ENCODE measurements at places on chromosomes 13 and 19.

GRCh38 chr13:28355046-28355821, 139.7 kb downstream of the FLT1 start:
- DNase-seq: no peak

- DNase-seq: no peak
Observed at GRCh38 chr13:89755729-89756492, 1591.6 kb upstream of the MIR17HG start.

DNA sequence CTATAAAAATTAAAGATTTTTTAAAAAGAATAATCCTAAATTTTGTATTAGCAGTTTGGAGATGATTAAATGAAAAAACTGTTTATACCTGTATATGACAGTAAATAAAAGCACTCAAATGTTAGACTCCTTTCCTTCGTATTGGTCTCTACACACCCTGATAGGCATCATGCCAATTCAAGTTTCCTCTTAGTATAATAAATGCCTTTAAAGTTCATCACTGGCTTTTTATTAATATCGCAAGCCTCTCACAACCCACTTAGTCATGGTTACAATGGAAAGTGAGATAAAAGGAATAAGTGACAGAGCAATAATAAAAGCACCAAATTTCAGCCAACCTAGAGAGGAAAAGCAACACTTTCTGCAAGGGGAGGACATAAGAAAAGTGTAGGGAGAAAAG, 102.2 kb downstream of the PIBF1 start:
- DNase-seq: no peak

DNA sequence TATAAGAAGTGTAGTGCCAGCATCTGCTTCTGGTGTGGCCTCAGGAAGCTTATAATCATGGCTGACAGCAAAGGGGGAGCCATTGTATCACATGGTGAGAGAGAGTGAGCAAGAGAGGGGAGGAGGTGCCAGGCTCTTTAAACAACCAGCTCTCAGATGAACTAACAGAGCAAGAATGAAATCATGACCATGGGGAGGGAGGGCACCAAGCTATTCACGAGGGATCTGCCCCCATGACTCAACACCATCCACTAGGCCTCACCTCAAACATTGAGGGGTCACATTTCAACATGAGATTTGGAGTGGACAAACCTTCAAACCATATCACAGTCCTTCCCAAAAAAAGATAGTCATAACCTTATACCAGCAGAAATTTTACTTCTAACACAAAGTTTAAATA, 174.0 kb downstream of the GPC5 start:
- no peak for DNase-seq

- DNase-seq: no peak
Observed at GRCh38 chr19:29532097-29532496, 6.3 kb downstream of the VSTM2B start.

DNA sequence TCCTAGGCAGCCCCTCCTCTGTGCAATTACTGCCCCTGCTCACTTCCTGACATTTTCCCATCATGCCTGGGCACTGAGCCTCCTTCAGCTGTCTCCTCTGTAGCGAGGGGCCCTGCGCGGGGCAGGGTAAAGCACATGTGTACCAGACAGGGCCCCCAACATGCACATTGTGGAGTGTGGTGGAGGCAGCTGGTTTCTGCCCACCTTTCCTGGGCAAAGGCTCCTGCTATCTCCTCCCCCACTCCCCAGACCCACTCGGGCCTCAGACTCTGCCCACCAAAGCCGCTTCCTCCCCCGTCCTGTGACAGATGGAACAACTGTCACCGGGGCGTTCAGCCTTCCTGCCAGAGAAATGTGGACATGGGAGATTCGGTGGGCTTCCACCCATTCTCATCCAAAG, 2.9 kb upstream of the KPTN start:
- DNase-seq: no peak

DNA sequence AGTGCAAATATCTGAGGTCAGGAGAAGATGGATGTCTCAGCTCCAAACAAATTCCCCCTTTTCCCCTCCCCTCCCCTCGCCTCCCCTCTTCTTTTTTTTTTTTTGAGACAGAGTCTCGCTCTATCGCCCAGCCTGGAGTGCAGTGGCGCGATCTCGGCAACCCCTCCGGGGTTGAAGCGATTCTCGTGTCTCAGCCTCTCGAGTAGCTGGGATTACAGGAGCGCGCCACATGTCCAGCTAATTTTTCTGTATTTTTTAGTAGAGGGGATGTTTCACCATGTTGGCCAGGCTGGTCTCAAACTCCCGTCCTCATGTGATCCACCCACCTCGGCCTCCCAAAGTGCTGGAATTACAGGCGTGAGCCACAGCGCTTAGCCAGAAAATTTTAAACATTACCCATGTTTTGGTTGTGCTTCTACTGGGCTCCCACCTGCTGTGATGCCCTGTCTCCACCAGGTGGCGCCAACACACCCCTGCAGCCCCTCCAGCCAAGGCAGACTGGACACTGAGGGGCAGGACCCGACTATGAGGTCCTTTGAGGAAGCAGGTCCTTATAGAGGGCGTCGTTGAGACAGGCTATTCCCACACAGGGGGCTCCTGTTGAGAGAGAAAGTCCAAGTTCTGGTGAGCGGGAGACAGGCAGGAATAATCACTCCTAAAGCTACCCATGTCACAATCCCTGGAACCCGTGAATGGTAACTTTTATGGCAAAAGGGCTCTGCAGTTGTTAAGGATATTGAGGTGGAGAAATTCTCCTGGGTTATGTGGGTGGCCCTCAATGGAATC, 6.3 kb downstream of the ERICH4 start:
- peak; percentile 50 for DNase-seq

DNA sequence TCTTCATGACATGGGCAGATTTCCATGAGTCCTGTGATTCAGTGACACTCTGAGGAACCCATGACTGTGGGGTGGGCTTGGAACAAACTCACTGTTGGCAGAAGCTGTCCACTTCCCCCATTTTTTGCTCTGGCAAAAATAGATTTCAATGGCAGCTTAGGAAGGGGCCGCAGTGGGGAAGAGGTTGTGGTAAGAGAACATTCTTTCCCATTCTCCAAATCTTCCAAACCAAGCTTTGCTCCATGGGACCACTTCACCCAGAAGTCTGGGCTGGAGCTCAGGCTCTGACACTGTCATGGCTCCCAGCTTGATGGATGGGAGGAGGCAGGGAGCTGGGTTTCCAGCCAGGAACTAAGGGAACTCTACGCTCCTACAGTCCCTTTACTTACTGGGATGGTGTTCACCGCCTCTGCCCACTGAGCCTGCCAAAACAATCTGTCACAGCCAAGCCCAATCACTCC, 24.9 kb upstream of the MEDAG start:
- no peak for DNase-seq

- DNase-seq: no peak
Observed at GRCh38 chr19:51450730-51451307, 7.4 kb downstream of the SIGLEC8 start.

DNA sequence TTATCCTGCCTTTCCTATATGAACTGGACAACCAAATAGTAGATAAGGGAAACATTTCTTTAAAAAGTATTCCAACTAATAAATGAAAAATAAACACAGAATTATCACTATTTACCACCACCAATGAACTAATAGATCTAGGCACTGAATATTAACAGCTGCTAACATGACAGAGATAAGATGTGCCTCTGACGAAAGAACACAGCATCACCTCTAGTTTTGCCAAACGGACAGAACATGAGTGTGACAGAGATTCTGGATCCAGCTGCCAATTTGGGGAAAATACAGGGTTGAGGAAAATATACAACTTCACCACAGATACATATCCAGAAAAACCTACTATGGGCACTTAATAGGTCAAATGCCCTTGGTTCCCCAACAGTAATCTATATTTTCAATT, 18.0 kb downstream of the VPS36 start:
- no peak for DNase-seq

DNA sequence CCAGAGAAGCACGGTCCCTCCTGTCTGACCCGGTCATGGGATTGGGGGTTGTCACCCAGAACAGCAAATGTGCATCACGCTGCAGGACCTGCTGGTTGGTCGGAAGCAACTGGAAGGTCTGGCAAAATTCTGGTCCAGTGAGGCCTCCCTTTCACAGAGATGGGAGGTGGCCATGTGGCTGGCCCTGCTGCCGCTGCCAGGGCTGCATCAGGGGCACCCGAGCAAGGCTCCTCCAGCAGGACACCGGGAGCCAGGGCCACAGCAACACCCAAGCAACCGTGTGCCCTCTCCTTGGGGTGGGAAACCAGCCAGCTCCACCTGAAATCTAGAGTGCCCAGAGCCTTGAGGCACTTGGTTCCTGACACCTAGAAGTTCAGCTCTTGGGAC, 11.5 kb upstream of the GAS6 start:
- no peak for DNase-seq

DNA sequence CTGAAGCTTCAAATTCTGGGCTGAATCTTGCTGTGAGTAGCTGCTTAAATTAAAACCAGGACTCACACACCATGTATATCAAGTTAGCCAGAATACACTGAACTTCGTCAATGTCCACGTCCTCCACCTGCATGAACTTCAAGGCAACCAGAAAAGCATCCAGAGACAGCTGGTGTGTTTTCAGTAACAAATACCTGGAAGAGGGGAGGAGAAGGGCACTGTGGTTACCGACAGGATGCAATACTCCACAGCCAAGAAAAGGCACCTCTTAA, 20.4 kb downstream of the PROZ start:
- DNase-seq: no peak

GRCh38 chr13:22168437-22169190, 497.7 kb downstream of the FGF9 start:
- DNase-seq: no peak

GRCh38 chr13:106173346-106173745, 362.1 kb downstream of the EFNB2 start:
- DNase-seq: no peak

- DNase-seq: no peak
Observed at GRCh38 chr13:34155931-34156607, 338.1 kb downstream of the RFC3 start.

DNA sequence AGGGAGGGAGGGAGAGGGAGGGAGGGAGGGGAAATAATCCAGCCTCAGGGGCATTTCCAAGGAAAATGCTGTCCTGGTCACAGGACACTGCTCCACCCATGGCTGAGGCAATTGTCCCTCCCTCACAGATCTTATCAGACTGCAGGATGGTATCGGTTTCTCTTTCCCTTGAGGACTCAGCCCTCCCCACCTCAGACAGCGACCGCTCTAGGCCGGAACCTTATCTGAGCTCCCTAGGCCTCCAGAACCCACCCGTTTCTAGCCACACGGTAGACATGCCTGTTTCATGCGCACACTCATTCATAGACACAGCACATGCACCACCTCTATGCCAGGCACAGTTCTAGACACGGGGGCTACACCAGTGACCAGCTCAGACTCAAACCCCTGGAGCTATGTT, 10.0 kb upstream of the IZUMO2 start:
- no peak for DNase-seq

DNA sequence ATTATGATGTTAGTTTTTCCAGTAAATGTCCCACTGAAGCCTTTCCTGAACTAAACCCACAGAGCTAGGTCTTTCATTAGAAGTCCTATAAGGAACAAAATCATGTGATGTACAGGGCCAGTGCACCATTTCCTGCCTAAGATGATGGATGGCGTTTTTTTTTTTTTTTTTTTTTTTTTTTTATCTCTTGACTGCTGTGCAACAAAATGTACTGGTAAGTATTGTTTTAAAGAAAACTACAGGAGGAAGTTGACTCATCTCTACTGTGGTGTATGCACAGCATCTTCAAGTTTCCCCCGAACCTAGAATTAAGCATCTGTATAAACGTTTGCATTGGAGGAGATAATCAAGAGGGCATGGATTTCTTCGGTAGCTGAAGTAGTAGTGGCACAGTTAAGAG, 197.5 kb downstream of the NBEA start:
- DNase-seq: no peak

DNA sequence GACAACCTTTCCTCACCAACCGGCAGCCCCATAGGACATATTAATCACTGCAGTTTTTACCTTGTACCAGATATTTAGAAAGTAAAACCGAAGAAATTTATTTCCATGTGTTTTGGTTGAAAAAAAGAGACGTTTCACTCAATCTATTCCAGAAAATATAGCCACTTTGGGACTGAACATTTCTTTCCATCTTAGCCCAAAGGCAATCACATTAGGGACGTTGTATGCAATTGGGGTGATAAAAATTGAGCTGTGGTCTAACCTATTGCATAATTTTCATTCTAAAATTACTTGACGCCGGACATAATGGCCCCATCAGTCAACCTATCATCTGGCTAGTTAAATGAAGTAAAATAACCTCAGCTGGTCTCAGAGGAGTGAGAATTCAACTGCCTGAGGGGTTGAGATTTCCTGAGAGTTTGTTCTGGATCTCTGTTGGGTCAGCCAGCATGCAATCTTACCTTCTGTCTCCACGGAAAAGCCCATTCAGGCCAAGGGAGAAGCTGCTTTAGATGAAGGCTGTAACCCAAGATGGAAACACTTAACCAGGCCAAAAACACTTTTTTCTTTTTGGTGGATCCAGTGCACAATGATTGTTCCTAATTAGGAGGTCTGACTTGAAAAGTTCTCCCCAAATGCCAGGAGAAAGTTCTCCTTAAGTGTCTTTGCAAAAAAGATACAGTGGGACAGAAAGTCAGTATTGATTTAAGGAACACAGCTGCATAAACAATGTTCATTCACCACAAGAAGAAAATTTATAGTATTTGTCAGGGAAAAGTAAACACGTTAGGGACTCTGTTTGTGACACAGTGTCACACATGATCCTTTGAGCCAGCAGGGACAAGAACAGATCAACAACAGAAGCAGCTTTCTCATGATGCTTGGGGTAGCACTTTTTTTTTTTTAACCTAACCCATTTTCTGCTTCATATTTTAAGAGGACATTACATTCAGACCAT, 34.1 kb downstream of the DLEU7 start:
- no peak for DNase-seq

DNA sequence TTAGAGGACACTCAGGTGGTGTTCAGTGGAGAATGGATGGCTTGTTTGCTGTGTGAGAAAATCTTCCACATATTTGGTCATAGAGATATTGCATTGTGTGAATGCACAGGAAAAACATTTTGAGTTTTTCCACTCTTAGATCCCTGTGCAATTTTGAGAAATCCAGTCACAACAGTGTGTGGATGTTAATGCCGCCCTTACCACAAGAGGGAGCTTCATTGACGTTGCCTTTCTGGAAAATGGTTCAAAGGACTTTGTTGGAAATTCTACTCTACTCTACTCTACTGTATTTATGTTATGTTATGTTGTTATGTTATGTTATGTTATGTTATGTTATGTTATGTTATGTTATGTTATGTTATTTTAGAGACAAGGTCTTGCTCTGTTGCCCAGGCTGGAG, 13.4 kb downstream of the ZNF20 start:
- DNase-seq: no peak

GRCh38 chr13:48561466-48562235, 28.8 kb upstream of the RCBTB2 start:
- no peak for DNase-seq

DNA sequence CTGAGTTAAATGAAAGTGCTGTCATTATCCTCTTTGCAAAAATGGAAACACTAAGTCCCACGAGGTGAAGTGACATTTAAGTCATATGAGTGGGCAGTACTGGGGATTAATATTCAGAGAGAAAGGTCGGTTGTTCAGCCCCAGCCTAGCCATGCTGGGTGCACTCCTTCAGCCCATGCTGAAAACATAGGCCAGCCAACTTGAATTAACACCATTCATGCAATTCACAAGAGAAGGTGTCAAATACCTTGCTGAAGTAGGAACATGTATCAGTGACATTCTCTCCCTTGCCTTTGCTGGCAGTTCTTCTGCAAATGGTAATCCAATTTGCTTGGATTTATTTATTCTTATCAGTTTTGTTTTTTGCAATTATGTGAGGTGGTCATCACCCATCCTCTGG, 256.3 kb downstream of the DNAJC15 start:
- no peak for DNase-seq

GRCh38 chr19:49497789-49498103, 1.5 kb downstream of the RPS11 start:
- DNase-seq: no peak
